Smooth muscle cell of the brain vasculature (primary cell): ENCODE measurements at places on chromosomes 4 and X.

GRCh38 chrX:70176938-70177533, at the start of gene DGAT2L6:
DGAT2L6 (plus strand) TSS chrX:70177483; CDS start chrX:70177583, 100 bp downstream.
- no peak for DNase-seq

- no peak for DNase-seq
Observed at GRCh38 chrX:64427787-64428186, 32.5 kb upstream of the MTMR8 start.

DNA sequence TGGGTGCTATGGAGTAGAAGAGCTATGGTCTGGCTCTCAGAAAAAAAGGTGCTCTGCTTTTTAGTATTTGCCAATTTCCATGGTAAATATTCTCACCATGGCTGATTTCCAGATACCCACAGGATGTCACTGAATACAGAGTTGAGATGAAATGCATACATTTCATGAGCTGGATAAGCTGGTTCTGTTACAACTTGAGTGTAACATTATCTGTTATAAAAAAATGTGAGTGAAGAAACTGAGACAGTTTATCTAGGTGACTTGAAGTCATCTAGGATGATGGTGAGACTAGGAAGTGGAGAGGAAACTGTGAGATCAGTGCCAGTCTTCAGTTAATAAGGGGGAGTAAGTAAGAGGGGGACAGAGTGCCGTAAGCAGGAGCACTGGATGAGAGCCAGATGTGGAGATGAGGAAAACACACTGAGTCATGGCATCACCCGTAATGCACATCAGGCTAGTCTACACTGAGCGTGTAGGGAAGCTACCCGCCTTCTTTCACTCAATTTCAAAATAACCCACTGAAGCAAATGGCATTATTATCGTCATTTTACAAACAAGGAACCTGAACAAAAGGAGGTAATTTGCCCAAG, 5.0 kb downstream of the HPSE start:
- no peak for DNase-seq

DNA sequence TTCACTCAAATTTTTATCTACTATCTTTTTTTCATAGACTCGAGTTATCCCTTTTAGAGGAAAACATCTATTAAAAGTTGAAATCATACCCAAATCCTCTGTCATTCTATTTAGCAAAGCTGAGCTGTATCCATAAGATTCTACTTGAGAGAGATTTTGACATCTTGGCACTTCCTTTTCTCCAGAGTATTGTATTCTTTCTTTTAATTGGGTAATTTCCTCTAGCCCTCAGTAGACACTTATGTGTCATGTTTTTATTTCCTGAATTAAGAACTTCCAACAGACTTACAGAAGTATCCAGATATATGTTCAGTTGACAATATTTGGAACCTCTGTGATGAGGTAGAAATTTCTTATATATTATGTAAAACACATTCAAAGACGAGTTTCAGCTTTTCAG, 201.6 kb upstream of the NR3C2 start:
- no peak for DNase-seq

DNA sequence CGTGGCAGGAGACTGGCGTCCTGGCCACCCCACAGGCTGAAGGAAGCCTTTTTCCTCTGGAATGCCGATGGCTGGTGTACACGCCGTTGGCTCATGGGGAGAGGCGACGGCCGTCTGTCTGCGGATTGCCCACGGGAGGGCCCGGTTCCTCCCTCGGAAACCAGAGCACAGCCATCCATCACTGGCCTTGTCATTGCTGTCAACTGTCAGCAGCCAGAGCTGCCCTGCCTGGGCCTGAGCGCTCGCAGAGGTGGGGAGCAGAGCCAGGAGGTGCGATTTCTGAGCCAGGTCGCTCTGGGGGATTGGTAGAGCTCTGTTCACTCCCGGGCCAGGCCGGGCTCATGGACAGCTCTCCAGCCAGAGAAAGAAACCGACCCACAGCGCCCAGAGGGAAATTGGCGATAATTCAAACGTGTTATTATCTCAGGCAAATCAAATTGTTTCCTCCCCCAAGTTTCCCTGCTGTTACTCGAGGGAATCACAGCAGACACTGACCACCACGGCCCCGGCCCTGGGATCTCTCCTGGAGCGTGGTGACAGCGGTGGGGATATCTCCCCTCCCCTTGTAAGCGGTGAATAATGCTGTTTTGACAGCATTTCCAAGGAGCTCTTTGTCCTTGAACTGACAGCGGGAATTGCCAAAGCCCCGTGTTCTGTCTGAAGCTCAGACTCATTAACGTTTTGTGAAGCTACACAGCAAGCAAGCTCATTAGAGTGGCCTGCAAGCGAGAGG, 220.9 kb upstream of the PSAPL1 start:
- no peak for DNase-seq

DNA sequence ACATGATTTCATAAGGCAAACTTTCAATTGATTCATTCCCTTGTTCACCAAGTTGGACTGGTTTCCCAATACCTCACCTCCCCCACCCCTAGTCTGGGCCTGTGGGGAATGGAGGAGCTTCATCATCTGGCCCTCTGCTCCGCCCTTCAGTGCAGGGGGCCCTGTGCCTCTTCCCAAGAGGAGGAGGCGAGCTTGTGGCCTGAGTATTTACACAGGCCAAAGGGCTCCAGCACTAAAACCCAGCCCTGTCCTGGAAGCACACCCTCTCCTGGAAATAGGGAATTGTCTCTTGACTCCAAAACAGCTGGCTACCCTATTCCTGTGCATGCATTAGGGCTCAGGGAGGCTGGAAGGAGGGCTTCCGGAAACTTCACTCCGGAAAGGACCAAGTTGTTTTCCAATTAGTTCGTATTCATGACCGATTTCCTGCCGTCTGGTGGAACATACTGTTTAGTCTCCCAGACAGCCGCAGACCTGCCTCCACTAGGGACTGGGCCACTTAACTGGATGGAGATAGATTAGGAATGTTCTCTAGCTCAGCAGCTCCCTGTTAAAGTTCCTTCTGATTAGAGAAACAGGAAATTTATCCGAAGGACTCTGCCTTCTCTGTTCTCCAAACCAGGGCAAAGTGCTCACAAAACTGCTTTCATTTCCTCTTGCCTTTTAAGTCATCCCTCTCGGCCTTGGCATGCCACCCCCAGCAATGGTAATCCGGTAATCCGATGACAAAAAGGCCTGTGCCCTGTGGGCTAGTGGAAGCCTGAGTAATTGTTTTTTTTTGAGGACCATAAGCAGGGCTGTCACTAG, 5.8 kb downstream of the SRPX2 start:
- peak; percentile 66 for DNase-seq

- DNase-seq = no peak
Observed at GRCh38 chr4:69239557-69240168, 25.1 kb upstream of the UGT2B11 start.

- peak; percentile 33 for DNase-seq
Observed at GRCh38 chr4:73816814-73817213, 19.7 kb upstream of the CXCL6 start.

- peak; percentile 43 for DNase-seq
Observed at GRCh38 chrX:46587158-46587557, 13.6 kb downstream of the CHST7 start.

GRCh38 chr4:156512622-156513021, 459.0 kb downstream of the PDGFC start:
- DNase-seq = peak; percentile 17
